Activated CD8-positive, alpha-beta memory T cell treated with anti-CD3 and anti-CD28 coated beads for 48 hours (primary cell): ENCODE measurements at places on chromosomes 3 and 15.

DNA sequence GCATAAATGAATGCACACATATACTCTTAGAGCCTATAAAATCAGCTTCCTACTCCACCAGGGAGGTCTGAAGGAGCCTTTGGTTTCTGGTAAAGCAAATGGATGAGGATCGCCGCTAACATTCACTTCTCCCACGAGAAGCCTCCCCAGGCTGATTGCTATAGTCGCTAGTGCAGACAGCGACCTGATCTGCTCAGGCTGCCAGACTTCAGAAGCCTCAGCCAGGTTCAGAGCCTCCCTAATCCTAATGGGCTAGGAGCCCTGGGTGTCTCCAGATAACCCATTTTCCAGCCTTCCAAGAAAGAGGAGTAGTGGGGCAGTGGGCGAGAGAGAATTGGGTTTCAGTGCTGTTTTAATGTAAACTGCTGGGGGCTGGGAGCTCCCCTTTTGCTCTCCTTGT lies 35.4 kb downstream of the TPM1 start:
- DNase-seq: no peak

DNA sequence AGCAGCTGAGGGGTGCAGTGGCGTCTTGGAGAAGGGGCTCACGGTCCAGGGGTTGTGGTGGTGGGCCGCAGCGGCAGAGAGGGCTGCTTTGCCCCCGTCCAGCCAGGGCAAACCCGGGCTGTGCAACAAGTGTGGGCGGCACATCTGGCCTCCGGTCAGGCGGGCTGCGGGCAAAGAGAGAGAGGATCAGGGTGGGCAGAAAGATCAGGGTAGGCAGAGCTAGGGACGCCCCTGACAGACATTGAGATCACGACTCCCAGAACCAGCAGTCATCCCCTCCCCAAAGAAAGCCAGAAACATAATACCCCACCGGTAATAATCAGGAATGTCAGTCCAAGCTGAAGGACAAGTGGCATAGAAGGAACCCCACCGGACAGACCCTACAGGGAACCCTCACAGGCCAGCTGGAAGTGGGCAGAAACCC lies 6.8 kb downstream of the GATA2 start:
- no peak for DNase-seq

DNA sequence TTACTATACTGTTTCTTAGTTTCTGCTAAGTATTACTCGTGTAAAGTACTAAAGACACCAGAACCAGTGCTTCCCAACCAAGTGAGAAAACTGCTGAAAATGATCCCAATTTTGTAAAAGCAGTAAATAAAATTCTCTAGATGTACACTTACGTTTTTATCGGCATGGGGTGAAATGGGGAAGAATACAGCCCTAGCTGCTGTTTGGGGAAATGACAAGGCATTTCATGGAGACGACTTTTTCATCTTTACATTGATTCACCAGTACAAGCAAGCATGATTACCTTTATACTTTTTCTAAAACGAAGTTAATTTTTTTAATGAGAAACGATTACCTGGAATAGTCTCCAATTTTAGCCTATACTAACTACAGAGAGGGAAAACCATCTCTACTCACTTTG lies 1.4 kb downstream of the PSMD6 start:
- no peak for DNase-seq

DNA sequence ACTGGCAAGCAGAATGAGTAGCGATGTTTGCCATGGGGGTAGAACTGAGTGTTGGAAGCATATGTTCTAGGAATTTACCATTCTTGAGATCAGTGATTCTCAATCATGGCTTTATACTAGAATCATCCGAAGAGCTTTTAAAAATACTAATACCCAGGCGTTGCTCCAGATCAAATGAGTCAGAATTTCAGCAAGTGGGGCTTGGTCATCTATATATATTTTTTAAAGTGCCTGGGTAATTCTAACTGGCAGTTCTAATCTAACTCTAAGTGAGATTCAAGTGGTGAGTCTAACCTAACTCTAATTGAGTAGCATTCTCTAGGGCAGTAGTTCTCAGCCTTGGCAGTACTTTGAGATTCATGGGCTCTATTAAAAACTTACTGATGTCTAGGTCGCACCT lies 20.8 kb downstream of the TM4SF1 start:
- DNase-seq: no peak

DNA sequence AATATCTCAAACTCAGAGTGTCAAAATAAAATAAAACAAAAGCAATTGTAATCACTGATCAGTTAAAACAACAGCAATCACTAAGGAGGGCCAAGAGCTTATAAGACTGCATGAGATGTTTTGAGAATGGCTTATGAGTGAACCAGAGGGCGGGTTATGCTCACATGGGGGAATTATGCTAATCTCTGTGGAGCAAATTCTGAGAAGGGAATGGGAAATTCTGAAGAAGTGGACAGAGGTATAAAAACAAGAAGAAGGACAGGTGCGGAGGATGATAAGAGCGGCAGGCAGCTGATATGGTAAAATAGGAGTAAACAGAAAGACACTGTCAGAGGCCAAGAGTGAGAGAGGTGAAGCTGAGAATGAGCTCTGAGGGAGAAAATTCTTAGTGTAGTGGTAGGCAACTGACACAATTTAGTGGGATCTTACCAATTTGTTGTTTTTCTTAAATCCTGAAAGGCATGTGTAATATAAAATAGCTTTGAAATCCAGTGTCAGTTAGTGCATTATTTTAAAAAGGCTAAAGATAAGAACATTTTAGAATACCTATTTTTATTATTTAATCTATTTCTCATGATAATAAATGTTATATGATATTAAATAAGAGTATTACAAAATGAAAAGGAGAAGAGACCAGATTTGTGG lies 133.8 kb downstream of the SPATA16 start:
- no peak for DNase-seq

DNA sequence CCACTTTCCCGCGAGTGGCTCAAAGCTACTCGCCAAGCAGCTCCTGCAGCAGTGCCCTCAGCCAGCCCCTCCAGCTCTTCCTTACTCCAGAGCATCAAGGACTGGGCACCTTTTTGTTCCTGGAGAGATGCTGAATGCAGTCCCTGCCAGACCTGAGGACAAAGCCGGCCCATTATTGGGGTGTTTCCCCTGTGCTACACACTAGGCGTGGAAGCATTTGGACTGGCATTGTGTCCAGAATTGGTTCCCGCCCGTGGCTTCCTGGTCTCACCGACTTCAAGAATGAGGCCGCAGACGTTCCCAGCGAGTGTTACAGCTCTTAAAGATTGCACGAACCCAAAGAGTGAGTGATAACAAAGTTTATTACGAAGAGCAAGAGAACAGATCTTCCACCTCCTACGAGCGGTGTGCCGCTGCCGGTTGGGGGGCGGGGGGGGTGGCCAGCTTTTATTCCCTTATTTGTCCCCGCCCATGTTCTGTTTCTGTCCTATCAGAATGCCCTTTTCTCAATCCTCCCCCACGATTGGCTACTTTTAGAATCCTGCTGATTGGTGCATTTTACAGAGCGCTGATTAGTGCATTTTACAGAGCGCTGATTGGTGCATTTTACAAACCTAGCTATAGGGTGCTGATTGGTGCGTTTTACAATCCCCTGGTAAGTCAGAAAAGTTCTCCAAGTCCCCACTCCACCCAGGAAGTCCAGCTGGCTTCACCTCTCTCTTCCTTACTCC lies 62.4 kb downstream of the NSMCE3 start:
- no peak for DNase-seq

DNA sequence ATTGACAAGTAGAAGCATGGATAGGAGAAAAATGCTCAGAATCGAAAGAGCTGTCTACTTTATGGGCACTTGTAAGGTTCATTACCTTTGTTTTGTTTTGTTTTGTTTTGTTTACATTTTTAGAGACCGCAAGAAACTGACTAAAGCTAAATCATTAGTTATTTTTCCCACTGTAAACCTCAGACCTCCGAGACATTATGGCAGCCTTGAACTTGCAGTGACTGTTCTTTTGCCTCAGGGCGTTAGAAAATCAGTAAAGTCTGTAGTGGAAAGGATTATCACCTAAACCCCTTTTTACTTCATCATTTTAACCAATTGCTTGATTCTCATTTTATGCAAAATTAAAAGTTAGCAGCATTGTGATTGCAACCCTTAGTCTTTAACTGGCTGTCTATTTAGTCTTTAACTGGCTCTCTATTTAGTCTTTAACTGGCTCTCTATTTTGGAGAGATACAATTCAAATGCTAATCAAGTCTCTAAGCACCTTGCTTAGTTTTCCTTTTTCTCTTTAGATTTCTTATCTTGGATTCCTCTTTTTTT lies 383.3 kb upstream of the ROBO2 start:
- no peak for DNase-seq

- no peak for DNase-seq
These were observed 18.6 kb downstream of the MAGEF1 start for GRCh38 chr3:184693011-184693975.

DNA sequence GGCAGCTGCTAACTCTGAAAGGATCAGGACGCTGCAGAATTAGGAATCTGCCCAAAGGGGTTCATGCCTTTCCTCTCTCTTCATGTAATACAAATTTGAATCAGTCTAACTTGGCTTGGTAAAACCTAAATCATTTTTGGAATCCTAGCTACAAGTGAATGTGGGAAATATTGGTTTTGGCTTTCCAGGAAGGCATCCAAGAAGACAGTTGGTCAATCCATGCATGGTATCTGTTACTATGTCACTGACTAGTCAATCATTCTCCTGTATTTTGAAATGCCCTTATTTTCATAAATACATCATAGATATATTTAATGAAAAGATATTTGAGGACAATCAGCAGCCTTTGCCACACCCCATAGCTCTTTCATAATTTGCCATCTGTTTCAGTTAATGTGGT lies 7.5 kb upstream of the PLS1 start:
- DNase-seq: no peak
